ENCODE measurements at places on chromosomes 6 and 20. TPM values are rescaled to one million over a fixed set of nuclear protein-coding genes. Genes with fewer than 3 reads are reported as not detected.

Gene WFDC2
- not detected for total RNA-seq

Gene RPL7L1
- 125 TPM for total RNA-seq

Gene PRR18
- total RNA-seq: not detected

Gene OR2H2
- not detected for total RNA-seq

Gene PREX1
- 0.72 TPM for total RNA-seq

Gene TREM1
- total RNA-seq: not detected

Gene KHDC1
- 1.7 TPM for total RNA-seq

Gene MUC22
- total RNA-seq: not detected

Gene LY6G6F
- not detected for total RNA-seq

Gene REM1
- total RNA-seq: not detected

Gene POU3F2
- total RNA-seq: not detected

Gene PTCHD4
- 0.72 TPM for total RNA-seq

Gene CCN6
- not detected for total RNA-seq

Gene TP53RK
- total RNA-seq: 10.6 TPM

Gene FUT9
- not detected for total RNA-seq

Gene OR10C1
- total RNA-seq: not detected

Gene DPPA5
- not detected for total RNA-seq

Gene ARMH2
- not detected for total RNA-seq

Gene TMC2
- total RNA-seq: not detected

Gene PACSIN1
- not detected for total RNA-seq

Gene SLC35D3
- not detected for total RNA-seq

Gene PROKR2
- total RNA-seq: not detected

Gene FAM135A
- total RNA-seq: 7.9 TPM

Gene ZNF451
- 48.6 TPM for total RNA-seq

Gene PDYN
- not detected for total RNA-seq

Gene FAM209A
- not detected for total RNA-seq

Gene MYB
- 0.90 TPM for total RNA-seq

Gene KIAA0408
- 0.90 TPM for total RNA-seq

Gene BMP5
- under 0.01 TPM for total RNA-seq

Gene CRISP2
- total RNA-seq: not detected

Gene HMGN3
- total RNA-seq: 22.5 TPM

Gene HTR1B
- under 0.01 TPM for total RNA-seq

Gene EEF1A2
- total RNA-seq: 1.3 TPM

Gene STMND1
- total RNA-seq: not detected

Gene ABHD16B
- not detected for total RNA-seq

Gene SERINC1
- 235 TPM for total RNA-seq

Gene PSORS1C1
- 0.28 TPM for total RNA-seq

Gene LRRN4
- under 0.01 TPM for total RNA-seq

Gene SLC24A3
- total RNA-seq: not detected

Gene C6orf141
- not detected for total RNA-seq

Data from IMR-90 (cell line).